ENCODE measurements at places on chromosomes 5 and 9.

DNA sequence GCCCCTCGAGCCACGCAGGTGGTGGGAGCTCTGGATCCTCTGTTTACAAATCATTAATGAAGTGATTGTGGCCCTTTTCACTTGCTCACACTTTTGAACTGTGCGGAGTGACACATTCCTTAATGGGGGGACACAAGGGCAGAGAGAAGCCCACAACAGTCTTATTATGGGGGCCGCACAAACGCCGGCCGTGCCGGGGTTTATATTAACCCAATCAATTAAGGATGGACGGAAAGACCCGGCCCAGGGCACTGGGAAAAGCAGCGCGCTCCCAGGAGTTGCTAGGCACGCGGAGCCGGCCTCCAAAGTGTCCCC is 634.8 kb downstream of the IRX1 start:
- DNase-seq, result no peak

- DNase-seq, result peak; percentile 35
Measured at GRCh38 chr9:137305060-137305797, 3.2 kb upstream of the NRARP start.

DNA sequence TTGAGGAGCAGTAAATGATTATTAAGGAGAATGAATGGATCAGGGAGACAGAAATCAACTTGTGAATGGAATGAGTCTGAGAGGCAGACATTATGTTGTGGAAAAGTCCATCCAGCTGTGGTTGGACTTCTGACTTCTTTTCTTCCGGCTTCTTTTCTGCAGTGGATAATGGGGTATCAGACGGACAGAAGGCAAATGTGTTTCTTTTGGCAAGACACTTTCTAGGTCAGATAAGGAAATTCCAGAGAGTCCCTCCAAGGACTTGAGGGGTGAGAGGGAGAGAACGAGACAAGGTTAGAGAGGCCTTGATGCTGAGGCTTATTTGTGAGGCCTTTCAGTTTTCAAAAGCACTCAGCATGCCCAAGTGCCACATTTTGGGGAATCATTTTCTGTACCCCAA is 17.1 kb upstream of the GRHPR start:
- no peak for DNase-seq

- DNase-seq, result no peak
Measured at GRCh38 chr5:141330299-141331080, at the start of gene PCDHGA1. PCDHGA1 (plus strand) TSS chr5:141330514.

GRCh38 chr5:90955001-90955635 is 396.5 kb downstream of the ADGRV1 start:
- no peak for DNase-seq
